ENCODE measurements at places on chromosomes 4 and X.

- no peak for DNase-seq
Measured at GRCh38 chr4:62119195-62119594, 919.1 kb downstream of the ADGRL3 start.

GRCh38 chr4:184364100-184364921 is 110.0 kb downstream of the IRF2 start:
- DNase-seq = peak; percentile 47

- no peak for DNase-seq
Measured at GRCh38 chr4:1753294-1753696, 32.0 kb downstream of the TACC3 start.

DNA sequence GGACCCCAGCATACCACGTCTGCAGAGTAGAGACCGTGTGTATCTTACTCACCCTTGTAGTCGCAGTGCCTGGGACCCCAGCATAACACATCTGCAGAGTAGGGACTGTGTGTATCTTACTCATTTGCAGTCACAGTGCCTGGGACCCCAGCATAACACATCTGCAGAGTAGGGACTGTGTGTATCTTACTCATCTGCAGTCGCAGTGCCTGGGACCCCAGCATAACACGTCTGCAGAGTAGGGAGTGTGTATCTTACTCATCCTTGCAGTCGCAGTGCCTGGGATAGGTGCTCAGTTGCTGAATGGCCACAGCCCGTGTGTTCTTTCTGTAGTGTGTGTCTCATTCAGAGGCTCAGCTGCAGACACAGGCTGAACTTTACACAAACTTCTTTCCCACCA is 71.4 kb upstream of the FRG1 start:
- DNase-seq = no peak

- no peak for DNase-seq
Measured at GRCh38 chr4:154416190-154416547, 75.4 kb downstream of the DCHS2 start.

DNA sequence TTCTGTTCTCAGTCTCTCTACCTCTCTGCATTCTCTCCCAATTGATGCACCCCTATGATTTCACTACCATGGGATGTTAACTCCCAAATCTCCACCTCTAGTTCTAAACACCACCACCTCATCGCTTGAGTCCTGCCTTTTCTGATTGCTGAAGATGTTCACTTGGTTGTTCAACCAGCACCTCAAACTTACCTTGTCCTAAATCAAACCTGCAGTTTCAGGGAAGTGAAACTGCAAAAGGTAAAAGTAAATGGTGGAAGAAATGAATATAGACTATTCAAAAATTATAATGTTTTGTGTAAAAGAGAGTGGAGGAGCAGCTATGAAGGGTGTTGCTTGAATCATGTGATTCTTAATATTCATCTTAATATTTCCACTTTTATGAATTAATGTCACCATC is 91.0 kb downstream of the PDE5A start:
- no peak for DNase-seq

DNA sequence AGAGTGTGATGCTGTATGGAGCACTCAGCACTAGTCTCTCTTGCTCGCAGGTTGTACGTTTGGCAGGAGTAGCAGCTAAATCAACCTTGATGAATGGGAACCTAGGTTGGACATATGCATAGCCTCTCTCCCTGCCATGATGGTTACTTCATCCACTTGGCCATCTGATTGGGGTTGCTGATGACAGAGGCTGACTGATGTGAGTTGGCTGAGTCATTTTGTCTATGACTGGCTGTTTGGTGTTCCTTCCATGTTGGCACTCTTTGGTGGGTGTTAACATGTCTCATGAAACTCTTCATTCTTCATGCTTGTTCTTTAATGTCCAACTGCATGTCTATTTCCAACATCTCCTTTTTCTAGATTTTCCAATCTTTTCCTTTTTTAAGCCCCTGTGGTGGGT is 31.6 kb upstream of the SPARCL1 start:
- no peak for DNase-seq

- DNase-seq = peak; percentile 46
Measured at GRCh38 chr4:7960790-7961655, 21.4 kb upstream of the AFAP1 start.

- no peak for DNase-seq
Measured at GRCh38 chr4:154471032-154471431, 20.6 kb downstream of the DCHS2 start.

- no peak for DNase-seq
Measured at GRCh38 chr4:25984266-25984665, 70.2 kb downstream of the SMIM20 start.

- peak; percentile 26 for DNase-seq
Measured at GRCh38 chrX:134144231-134144630, 92.8 kb upstream of the CCDC160 start.

GRCh38 chr4:158817562-158818296 is 48.9 kb downstream of the FNIP2 start:
- DNase-seq = peak; percentile 89

GRCh38 chr4:10728016-10728415 is 43.4 kb upstream of the CLNK start:
- DNase-seq = no peak

- DNase-seq = no peak
Measured at GRCh38 chr4:4486969-4487368, 54.9 kb downstream of the STX18 start.

DNA sequence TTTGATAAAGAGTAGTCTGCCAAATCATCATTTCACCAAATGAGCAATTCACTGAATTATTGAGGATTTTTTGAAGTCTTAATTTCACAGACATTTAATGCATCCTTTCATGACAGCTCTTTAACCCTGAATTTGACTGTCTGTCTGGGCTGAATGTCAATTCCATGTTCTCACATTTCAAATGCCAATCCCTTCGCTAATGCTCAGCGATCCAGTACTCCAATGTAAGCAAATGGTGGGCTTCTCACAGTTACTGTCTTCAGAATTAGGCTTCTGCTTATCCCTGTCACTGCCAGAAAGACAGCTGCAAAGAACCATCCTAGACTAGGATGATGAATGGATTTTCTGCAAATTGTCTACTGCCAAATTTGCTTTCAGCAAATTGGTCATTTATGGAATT is 36.2 kb upstream of the USP38 start:
- no peak for DNase-seq

GRCh38 chr4:184261246-184261645 is 43.6 kb upstream of the ENPP6 start:
- no peak for DNase-seq

DNA sequence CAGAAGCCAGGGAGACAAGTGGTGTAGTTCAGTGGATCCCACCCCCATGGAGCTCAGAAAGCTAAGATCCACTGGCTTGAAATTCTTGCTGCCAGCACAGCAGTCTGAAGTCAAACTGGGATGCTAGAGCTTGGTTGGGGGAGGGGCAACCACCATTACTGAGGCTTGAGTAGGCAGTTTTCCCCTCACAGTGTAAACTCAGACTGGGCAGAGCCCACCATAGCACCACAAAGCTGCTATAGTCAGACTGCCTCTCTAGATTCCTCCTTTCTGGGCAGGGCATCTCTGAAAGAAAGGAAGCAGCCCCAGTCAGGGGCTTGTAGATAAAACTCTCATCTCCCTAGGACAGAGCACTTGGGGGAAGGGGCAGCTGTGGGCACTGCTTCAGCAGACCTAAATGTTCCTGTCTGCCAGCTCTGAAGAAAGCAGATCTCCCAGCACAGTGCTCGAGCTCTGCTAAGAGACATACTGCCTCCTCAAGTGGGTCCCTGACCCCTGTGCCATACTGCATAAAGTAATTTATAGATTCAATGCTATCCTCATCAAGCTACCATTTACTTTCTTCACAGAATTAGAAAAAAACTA is 163.2 kb downstream of the HHIP start:
- DNase-seq = no peak

- no peak for DNase-seq
Measured at GRCh38 chrX:19883878-19884277, 3.5 kb downstream of the SH3KBP1 start.

DNA sequence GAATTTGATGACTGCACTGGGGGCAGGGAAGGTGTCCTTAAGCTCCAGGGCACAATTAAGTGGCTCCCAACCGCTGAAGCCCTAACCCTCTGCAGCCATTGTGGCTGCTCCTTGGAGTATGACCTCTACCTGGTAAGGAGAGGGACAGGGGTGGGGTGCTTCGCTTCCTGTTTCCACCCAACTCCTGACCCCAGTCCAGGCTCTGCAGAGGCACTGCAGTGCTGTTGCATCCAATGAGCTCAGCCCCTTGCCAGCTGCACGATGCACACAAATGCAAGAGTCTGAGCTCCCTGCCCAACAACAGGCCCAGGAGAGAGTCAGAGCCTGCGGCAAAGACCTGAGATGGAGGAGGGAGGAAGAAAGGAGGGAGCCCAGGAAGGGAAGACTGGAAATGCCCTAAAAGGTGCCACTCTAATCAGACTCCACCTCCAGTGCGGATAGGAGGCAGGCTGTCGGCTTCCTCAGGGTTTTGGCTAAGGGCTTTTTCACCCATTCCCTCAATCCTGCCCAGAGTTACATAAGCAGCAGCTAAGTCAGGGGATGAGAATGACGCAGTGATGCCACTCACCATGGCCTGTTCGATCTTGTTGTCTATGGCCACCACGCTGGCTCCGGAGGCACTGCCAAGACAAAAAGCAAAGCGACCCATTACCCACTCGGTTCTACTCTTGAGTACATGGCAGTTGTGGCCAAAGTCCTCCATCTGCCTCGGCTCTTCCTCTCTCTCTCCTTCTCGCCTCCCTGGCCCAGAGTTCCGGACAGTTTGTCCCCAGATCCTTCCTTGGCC is 60.1 kb downstream of the TSC22D3 start:
- peak; percentile 31 for DNase-seq

- DNase-seq = no peak
Measured at GRCh38 chr4:81599742-81600380, 128.2 kb upstream of the RASGEF1B start.

GRCh38 chr4:110798687-110799086 is 175.8 kb upstream of the PITX2 start:
- DNase-seq = no peak

GRCh38 chr4:189232274-189232673 is 708.4 kb upstream of the FRG1 start:
- no peak for DNase-seq

- peak; percentile 49 for DNase-seq
Measured at GRCh38 chr4:70902577-70903290, 565 bp downstream of the MOB1B start.

DNA sequence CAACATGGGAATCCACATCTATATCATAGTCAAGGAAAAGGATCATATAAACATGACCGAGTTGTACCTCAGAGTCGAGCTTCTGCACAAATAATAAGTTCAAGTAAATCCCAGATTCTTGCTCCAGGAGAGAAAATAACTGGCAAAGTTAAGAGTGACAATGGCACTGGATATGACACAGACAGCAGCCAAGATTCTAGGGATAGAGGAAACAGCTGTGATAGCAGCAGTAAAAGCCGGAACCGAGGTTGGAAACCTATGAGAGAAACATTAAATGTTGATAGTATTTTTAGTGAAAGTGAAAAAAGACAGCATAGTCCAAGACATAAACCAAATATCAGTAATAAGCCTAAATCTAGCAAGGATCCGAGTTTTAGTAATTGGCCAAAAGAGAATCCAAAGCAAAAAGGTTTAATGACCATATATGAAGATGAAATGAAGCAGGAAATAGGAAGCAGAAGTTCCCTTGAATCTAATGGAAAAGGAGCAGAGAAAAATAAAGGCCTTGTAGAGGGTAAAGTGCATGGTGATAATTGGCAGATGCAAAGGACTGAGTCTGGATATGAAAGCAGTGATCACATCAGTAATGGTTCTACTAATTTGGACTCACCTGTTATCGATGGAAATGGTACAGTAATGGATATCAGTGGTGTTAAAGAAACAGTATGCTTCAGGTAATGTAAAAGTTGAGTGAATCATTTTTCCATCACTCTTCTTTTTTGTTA is 50.4 kb downstream of the FABP2 start:
- no peak for DNase-seq

DNA sequence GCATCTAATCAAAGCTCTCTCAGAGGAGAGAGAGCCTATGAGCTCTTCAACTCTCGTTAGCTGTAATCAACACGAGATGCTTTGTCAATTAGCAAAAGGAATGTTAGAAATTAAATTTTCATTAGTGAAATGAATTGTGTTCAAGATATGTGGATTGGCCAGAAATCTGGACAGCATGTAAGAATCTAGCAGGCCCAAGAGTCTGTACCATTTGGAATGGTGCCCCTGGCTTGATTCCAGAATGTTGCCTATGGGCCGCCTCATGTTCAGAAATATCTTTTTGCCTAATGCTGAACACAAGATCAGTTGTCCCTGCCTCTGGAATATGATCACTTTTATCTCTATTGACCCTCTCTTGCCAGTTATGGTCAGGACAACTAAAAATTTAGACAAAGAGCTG is 88.2 kb downstream of the RBM46 start:
- no peak for DNase-seq

DNA sequence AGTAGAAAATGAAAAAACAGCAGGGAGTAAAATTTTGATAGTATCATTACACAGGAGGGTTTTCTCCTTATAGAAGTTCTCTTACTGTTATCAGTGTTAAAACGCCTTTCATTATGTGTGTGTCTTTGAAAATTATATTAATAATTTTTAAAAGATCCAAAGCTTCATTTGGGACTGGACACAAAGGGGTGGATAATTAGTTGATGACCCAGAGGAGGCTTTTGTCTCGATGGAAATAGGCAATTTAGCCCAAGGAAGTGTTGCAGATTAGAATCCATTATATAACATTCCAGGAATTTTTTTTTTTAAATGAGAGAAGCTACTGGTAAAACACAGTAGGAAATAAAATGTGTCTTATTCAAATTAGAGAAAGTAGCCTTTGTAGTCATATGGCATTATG is 1339.3 kb downstream of the FSTL5 start:
- no peak for DNase-seq

DNA sequence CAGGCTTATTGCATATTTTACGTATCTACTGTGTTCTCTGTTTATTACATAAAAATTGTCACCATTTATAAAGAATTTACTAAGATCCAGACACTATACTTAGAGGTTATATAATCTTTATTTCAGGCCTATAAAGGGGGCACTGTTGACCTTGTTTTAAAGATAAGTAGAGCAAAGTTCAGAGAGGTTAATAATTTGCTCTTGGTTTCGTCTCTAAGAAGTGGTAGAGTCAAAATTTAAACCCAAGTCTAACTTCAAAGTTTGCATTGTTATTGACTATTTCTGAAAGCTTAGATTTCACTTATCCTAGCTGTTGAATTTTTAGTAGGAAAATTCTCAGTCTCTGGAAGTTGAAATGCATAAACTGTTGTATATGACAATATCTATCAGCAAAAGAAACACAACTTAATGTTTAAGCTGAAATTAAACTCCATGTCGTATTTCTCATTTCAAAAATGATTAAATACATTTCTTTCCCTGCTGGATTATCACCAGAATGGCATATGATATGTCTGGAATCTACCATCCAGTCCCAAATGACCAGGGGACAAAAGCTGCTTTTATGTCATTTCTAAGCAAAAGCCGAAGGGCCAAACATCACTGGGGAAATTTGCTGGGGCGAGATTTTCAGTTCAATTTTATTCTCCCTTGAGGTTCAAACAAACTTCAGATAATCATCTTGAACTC is 138.4 kb downstream of the SLC7A11 start:
- no peak for DNase-seq

- DNase-seq = peak; percentile 38
Measured at GRCh38 chrX:35380808-35381700, 417.1 kb upstream of the MAGEB16 start.

GRCh38 chrX:148426467-148426866 is 74.0 kb upstream of the AFF2 start:
- DNase-seq = no peak

GRCh38 chrX:15686818-15687685 is 22.4 kb upstream of the CLTRN start:
- peak; percentile 67 for DNase-seq
